ENCODE measurements at places on chromosomes 6 and 20.

GRCh38 chr6:158467923-158468322 lies 92.0 kb upstream of the TMEM181 start:
- no peaks in the 10 kb centered on the region for H3K27me3 ChIP-seq
- peaks cover 10% of the 10 kb centered on the region for H3K4me1 ChIP-seq
- H3K27ac ChIP-seq = no peak overlapping the region
- H3K4me3 ChIP-seq = no peak overlapping the region
- DNase-seq = no peak

DNA sequence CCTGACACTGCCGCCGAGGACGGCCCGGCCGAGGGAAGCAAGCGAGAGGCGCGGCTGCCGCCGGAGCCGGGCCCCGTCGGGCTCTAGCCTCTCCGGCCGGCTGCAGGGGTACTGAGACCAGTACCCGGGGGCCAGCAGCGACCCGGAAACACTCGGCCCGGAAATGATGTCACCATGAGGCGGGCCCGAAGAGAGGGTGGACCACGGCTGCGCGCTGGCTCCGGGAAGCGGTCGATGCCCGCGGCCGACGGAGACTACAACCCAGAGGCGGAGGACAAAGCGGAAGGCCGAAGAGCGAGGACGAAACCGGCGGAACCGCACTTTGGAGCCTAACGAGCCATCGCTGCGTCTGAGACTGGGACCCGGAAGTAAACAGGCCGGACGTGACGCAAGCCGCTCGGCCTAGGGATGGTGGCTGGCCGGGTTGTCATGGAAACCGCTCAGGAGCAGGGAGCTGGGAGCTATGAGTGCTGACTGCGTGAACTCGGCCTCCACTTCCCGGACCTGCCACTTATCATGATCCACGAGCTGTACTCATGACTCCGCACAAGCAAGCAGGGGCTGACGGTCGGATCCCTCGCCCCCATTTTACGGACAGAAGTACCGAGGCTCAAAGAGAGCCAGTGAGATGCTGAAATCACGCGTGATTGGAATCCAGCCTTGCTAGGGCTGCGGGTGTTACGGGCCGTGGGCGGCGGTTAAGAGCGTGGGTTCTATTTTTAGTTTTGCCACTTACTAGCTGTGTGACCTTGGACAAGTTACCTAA lies at the start of gene SPATA2:
Gene SPATA2, minus strand, starts transcription at position 150 of the 766 bp plus-strand sequence. CDS start 7,039 bp downstream, outside the sequence.
- peaks cover 37% of the 10 kb centered on the region for H3K4me1 ChIP-seq
- no peaks in the 10 kb centered on the region for H3K27me3 ChIP-seq
- peak within 1 kb of the TSS; percentile 100 for H3K27ac ChIP-seq
- peaks cover under 1% of the 10 kb centered on the region for H3K36me3 ChIP-seq
- peak; percentile 91 for DNase-seq
- peak within 1 kb of the TSS; percentile 98 for H3K4me3 ChIP-seq

- H3K4me1 ChIP-seq = peaks cover 19% of the 10 kb centered on the region
- no peak for DNase-seq
- H3K36me3 ChIP-seq = peaks cover 1% of the 10 kb centered on the region
- H3K27me3 ChIP-seq = peaks cover 10% of the 10 kb centered on the region
These were observed 118.6 kb downstream of the OGFRL1 start for GRCh38 chr6:71406865-71407860.

GRCh38 chr20:48595495-48596333 lies 232.1 kb downstream of the PREX1 start:
- no peak overlapping the region for H3K27ac ChIP-seq
- no peak overlapping the region for H3K4me3 ChIP-seq
- DNase-seq = no peak
- no peaks in the 10 kb centered on the region for H3K36me3 ChIP-seq
- peaks cover 20% of the 10 kb centered on the region for H3K27me3 ChIP-seq
- H3K4me1 ChIP-seq = no peaks in the 10 kb centered on the region

DNA sequence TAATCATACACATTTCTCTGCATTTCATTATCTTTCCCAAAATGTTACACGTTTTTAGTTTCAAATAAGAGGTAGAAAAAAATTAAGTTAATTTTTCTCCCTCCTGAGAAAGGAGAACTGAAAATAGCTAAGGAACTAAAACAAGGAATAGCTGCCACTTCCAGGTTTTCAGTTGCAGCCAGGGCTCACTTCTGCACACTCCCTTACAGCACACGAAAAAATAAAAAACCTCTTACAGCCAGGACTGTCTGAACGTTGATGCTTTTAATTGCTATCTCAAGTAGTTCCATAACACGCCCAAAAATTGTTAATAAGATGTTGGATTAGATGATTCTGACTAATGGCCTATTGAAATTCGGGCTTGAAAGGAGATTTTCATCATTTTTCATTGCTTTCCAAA lies 153.7 kb upstream of the THBS2 start:
- no peak overlapping the region for H3K27ac ChIP-seq
- no peak for DNase-seq

GRCh38 chr6:122717350-122717749 lies 62.2 kb upstream of the FABP7 start:
- no peak overlapping the region for H3K4me3 ChIP-seq
- H3K4me1 ChIP-seq = peaks cover 21% of the 10 kb centered on the region
- H3K27ac ChIP-seq = no peak overlapping the region
- H3K27me3 ChIP-seq = no peaks in the 10 kb centered on the region
- no peaks in the 10 kb centered on the region for H3K36me3 ChIP-seq

- H3K27me3 ChIP-seq = no peaks in the 10 kb centered on the region
- H3K27ac ChIP-seq = no peak overlapping the region
- H3K4me1 ChIP-seq = no peaks in the 10 kb centered on the region
- H3K4me3 ChIP-seq = no peak overlapping the region
These were observed 87.8 kb downstream of the CENPW start for GRCh38 chr6:126427713-126428112.

GRCh38 chr6:111211411-111212030 lies 124.2 kb downstream of the SLC16A10 start:
- no peak overlapping the region for H3K27ac ChIP-seq
- no peaks in the 10 kb centered on the region for H3K36me3 ChIP-seq
- no peaks in the 10 kb centered on the region for H3K27me3 ChIP-seq
- H3K4me3 ChIP-seq = no peak overlapping the region

- no peaks in the 10 kb centered on the region for H3K27me3 ChIP-seq
- DNase-seq = no peak
- H3K4me1 ChIP-seq = no peaks in the 10 kb centered on the region
- no peak overlapping the region for H3K4me3 ChIP-seq
- H3K36me3 ChIP-seq = no peaks in the 10 kb centered on the region
These were observed 264.8 kb downstream of the SLC35F1 start for GRCh38 chr6:118171852-118172251.

DNA sequence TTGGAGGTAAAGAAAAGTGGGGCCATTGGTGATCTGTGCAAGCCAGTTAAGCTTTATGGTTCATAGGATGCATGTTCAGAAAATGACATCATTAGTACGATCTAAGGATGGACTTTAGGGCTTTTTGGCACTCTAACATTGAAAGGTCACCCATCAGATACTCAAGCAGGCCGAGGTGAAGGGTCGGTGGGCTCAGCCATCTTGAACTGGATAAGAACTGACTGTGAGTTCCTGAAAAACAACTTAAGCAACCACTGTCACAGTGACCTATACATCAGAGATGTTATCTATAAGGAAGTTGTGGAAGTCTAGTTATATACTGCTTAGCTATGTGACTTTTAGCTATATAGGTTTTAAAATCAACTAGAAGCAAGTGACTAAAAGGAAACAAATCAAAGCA lies 13.0 kb upstream of the ITCH start:
- H3K27me3 ChIP-seq = no peaks in the 10 kb centered on the region
- H3K4me1 ChIP-seq = no peaks in the 10 kb centered on the region
- H3K36me3 ChIP-seq = no peaks in the 10 kb centered on the region
- no peak overlapping the region for H3K4me3 ChIP-seq

DNA sequence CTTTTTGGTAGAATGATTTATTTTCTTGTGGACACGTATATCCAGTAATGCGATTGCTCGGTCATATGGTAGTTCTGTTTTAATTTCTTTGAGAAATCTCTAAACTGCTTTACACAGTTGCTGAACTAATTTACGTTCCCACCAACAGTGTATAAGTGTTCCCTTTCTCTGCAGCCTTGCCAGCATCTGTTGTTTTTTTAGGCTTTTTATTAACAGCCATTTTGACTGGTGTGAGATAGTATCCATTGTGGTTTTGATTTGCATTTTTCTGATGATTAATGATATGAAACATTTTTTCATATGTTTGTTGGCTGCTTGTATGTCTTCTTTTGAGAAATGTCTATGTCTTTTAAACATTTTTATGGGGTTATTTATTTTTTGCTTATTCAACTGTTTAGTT lies 196.7 kb downstream of the MOXD1 start:
- H3K4me1 ChIP-seq = no peaks in the 10 kb centered on the region
- H3K36me3 ChIP-seq = no peaks in the 10 kb centered on the region
- H3K4me3 ChIP-seq = no peak overlapping the region
- peaks cover 17% of the 10 kb centered on the region for H3K27me3 ChIP-seq
- no peak overlapping the region for H3K27ac ChIP-seq
- no peak for DNase-seq

DNA sequence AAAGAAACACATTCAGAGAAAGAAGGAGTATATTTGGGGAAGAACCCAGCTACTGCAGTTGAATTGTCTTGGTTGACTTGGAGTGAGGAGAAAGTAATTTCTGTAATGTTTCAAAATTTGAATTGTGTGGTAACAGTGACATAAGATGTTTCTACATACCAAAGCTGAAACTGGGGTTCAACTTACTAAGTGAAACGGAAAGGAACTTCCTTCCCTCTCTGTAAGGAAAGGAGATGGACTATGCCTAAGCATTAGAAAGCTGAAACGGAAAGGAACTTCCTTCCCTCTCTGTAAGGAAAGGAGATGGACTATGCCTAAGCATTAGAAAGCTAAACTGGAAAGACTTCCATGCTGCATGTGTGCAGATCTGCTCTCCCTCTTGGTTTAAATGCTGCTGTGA lies 46.0 kb downstream of the HUS1B start:
- H3K27ac ChIP-seq = no peak overlapping the region
- DNase-seq = no peak
- H3K27me3 ChIP-seq = no peaks in the 10 kb centered on the region
- peaks cover 3% of the 10 kb centered on the region for H3K4me1 ChIP-seq
- no peak overlapping the region for H3K4me3 ChIP-seq

All from stimulated activated naive B cell treated with anti-CD40 and anti-IgM and Interleukin-4, amounts not matched to agents 10 μg/mL and 1 μg/mL and 100 μg/mL, for 72 hours (primary cell).